ENCODE measurements at places on chromosomes 7 and 10. TPM values are rescaled to one million over a fixed set of nuclear protein-coding genes. Genes with fewer than 3 reads are reported as not detected.

GRCh38 chr7:28069388-28069787 lies 111.2 kb downstream of the JAZF1 start:
- no peak for DNase-seq

DNA sequence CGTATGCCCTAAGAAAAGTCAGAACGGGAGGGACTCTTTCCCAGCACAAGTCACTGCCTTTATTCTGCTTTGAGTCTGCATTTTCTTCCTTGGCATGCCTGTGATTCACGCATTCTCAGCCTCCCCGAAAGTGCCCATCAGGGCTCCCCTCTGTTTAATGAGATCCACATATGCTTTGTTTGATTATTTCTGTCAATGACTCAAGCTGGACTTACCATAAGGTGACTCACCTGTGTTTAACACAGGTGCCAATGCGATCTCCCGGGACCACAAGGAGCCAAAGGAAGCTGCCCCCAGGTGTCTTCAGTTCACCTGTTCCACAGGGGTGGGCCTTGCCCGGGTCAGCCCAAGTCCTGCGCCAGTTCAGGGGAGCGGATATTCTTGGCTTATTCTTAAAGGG lies 386.0 kb upstream of the SHH start:
- no peak for DNase-seq

METTL27 gene
- 10.7 TPM for total RNA-seq

DNA sequence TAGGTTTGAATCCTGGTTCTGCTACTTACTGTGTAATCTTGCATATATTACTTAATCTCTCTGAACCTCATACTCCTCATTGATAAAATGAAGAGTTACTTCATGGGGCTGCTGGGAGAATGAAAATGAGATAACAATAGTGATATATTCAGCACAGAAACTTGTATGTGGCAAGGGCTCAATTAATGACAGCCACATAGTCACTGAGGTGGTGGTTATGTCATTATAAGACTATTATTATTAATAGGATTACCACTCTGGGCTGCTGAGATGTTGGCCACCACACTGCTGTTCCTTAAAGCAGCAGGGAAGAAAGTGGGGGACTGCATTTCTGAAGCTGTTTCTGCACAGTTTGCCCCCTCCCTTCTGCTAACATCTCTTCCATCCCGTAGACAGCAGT lies 100.4 kb upstream of the PDLIM1 start:
- DNase-seq, result no peak

CYP26C1 gene
- 0.09 TPM for total RNA-seq

GRCh38 chr7:18558503-18558902 lies 63.0 kb downstream of the HDAC9 start:
- no peak for DNase-seq

DNA sequence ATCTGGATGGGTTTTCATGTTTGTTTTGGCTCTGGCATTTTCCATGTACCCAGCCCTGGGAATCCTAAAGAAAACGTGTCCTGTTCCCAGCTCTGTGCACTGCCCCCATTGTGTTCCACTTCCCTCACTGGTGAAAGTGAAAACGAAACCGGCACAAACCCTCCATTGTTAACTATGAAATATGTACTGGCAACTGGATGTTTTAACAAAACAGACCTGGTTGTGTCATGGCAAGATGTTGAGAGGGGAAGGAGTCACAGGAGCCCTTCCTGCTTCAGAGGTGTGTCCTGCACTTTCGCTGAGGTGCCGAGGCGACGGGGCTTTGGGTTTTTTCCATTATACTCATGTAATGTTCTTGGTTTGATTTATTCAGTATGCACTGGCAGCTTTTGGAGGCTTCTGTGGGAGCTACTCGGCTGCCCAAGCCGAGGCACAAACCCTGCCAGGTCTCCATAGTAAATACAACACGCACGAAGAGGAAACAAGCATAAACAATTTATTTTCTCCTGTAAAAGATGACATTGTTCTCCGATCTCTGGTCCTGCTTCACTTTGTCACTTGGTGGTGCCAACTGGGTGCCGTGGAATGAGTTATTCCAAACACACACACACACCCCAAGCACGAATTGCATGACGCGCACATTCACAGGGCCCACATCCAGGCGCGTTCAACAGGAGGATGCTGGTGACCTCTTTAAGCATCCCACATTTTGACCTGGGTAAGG lies 118.2 kb downstream of the CDK6 start:
- peak; percentile 82 for DNase-seq

DNA sequence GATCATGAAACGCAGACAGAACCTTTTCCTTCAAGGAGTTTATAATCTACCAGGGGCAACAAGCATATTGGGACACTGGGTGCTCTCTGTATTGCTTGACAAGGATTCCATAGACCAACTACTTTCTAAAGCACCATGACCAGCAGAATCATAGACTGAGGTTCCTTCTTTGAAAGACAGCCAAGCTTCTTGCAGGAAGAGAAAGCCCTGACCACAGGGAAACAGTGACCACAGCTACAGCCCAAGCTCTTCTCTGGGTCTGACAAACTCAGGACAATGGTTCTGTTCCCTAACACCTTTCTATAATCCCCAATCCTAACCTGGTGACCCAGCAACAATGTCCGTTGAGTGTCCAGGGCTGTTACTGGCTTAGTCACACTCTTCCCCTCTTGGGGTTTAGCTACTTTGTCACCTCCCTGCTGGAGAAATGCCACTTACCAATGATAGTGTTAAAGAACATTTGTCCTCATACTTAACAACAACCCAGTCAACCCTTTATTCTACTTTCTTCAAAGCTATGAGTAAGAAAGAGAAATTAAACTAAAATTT lies 155.7 kb downstream of the JAZF1 start:
- no peak for DNase-seq

BHLHA15 gene
- total RNA-seq, result not detected

SEPTIN14 gene
- total RNA-seq, result not detected

GRCh38 chr10:113430634-113431397 lies 122.0 kb upstream of the HABP2 start:
- DNase-seq, result no peak

GRCh38 chr7:82429408-82429807 lies 14.2 kb downstream of the CACNA2D1 start:
- no peak for DNase-seq

CLDN4 gene
- total RNA-seq, result 0.54 TPM

- DNase-seq, result no peak
These were observed 266.3 kb downstream of the AHR start for GRCh38 chr7:17564678-17565212.

- DNase-seq, result no peak
These were observed 5.1 kb downstream of the SGMS1 start for GRCh38 chr10:50618624-50619023.

USP6NL gene
- total RNA-seq, result 8.3 TPM

DNA sequence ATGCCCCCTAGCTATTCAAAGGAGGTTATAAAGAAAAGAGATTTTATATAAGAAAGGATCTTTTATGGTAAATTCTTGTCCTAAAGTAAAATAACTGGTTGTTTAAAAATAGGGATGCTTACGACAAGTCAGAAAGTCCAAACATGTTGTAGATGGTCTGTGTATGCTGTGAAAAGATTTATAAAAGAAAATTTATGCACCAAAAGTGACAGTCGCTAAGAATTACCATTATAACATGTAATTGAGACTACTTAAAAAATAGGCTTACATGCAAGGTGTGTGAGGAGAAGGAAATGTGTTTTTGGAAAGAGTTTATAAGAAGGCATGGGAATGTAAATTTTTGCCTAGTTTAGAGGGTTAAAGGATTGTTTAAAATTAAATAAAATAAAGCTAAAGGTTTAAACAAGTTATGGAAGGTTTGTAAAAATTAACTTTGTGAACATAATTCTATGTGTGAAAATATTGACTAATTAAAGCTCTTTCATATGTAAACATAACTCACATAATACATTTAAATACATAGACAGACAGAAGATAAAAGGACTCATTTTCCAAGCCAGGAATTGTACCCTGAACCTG lies 118.5 kb downstream of the LYZL1 start:
- no peak for DNase-seq

VGF gene
- not detected for total RNA-seq

DNA sequence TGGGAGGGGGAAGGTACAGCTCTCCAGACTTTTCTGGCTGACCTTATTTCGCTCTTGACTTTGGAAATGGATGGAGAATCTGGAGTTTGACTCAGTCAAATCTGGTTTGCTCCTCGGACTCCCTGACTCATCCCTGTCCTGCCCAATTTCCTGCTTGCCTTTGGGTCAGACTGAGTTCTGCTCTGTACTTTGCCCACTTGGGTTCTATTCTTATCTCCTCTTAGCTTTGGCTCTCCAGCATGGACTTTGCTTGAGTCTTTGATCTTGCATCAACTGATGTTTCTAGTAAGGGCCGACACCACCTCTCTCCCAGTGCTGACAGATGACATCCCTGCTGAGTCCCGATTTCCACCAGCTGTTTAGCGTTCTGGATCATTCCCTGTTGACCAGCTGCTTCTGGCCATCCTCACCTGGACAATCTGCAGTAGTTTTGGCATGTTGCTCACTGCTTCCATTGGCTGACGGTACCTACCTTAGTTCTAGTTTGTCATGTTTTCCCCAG lies 335.3 kb downstream of the SUGCT start:
- peak; percentile 56 for DNase-seq

GSAP gene
- total RNA-seq, result 3.2 TPM

DNA sequence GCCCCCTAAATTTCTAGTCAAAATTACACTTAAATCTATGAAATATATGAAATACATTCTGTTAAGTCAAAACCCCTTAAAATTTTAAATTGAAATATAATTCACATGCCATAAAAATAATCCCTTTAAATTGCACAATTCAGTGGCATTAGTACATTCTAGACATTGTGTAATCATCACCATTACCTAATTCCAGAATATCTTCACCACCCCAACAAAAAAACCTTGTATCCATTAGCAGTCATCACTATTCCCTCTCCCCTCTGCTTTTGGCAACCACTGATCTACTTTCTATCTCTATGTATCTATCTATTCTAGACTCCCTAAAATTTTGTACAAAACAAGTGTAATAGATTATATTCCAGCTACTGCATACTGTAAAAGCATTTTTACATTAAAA lies 261.2 kb downstream of the GLI3 start:
- DNase-seq, result peak; percentile 43

DNA sequence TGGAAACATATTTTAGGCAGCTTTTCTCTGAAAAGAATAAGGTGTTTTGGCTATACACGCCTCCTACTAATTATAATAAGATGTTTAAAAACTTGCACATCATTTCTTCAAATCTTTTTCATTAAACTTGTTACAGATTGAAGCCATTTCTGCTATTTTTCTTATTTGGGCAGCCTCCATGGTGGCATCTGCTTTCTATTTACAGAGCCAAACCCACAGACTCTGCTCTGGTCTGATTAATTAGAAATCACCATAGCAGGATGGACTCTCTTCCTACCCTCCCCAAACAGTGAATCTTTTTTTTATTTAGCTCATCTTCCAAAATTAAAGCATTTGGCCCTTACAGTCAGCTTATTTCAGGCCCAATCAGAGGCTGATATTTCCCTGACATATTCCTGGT lies 85.7 kb upstream of the AOAH start:
- no peak for DNase-seq

- DNase-seq, result no peak
These were observed 55.7 kb upstream of the CREB5 start for GRCh38 chr7:28356619-28357018.

GRCh38 chr7:131649003-131649541 lies 92.6 kb upstream of the PODXL start:
- peak; percentile 33 for DNase-seq

Data from fibroblast of the aortic adventitia (primary cell).